Karpas-422 (cell line): ENCODE measurements at places on chromosomes 16 and 17. TPM values are rescaled to one million over a fixed set of nuclear protein-coding genes. Genes with fewer than 3 reads are reported as not detected.
A peak's percentile ranks its signal among the peaks of the same experiment; 100 is the strongest.

MPV17L gene
- not detected in 2 replicates for total RNA-seq

ST6GALNAC1 gene
- total RNA-seq, result not detected in 2 replicates

SMG6 gene
- 10.2 and 12.0 TPM in 2 replicates for total RNA-seq

SLC47A1 gene
- not detected in 2 replicates for total RNA-seq

ADORA2B gene
- not detected in 2 replicates for total RNA-seq

SBK1 gene
- total RNA-seq, result 0.07 TPM in 2 replicates

ITGB4 gene
- total RNA-seq, result 0.11 and 0.19 TPM in 2 replicates

GRCh38 chr17:61091096-61091495, 308.5 kb upstream of the TBX2 start:
- no peak for DNase-seq

DNA sequence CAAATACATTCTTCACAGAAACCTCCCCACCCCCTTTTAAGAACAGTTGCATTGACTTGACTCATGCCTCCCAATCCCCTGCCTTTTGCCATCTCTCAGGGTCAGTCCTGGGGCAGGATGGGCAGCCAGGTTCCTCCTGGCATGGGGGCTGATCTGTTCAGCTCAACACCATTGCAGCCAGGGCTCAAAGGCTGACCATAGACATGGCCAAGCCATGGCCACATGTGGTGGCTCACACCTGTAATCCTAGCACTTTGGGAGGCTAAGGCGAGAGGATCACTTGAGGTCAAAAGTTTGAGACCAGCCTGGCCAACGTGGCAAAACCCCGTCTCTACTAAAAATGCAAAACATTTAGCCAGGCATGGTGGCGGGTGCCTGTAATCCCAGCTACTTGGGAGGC, 14.1 kb downstream of the ATP2C2 start:
- no peak for DNase-seq

- peak; percentile 51 for DNase-seq
These were observed 504 bp upstream of the GOSR1 start for GRCh38 chr17:30476726-30477082.

DNA sequence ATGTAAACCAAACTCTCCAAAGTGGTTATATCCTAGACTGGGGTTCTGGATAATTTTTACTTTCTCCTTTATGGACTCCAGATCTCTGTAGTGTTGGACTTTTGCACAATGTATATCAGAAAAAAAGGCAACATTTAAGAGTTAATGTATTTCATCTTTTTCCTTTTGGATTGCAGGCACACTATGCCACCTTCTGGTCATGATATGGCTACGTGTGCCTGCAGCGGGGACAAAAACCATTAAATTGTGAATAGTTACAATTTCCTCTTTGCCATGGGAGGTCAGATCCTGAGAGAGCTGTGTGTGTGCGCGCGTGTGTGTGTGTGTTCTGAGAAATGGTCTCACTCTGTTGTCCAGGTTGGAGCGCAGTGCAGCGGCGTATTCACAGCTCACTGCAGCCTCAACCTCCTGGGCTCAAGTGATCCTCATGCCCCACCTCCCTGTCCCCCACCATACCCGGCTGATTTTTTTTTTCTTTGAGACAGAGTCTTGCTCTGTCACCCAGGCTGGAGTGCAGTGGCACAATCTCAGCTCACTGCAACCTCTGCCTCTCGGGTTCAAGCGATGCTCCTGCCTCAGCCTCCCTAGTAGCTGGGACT, 4.3 kb upstream of the SGF29 start:
- peak; percentile 78 for DNase-seq

DNA sequence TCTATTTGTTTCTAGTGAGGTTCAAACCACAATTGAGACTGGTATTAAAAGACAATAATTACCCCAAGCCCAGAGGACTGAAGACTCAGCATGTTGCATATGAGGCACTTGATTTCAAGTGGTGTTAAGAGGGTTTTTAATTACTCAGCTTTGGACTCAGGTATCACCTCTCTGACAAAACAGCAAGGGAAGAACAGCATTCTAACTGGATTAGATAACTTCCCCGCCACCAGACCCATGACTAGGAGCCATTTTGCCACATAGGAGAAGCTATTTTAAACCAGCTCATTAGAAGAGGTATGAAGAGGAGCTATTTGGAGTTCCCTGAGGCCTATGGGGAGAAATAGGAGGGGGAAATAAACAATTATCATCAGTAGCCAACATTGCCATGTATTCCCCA, 226.1 kb upstream of the TOX3 start:
- DNase-seq, result no peak

GRCh38 chr17:32383926-32384434, 34.0 kb downstream of the ZNF207 start:
- no peak for DNase-seq

- no peak for DNase-seq
These were observed 325.9 kb downstream of the ZFHX3 start for GRCh38 chr16:72721981-72722380.

GRCh38 chr16:49462989-49463371, 89.4 kb downstream of the C16orf78 start:
- no peak for DNase-seq

GRCh38 chr16:82302042-82302727, 132.2 kb upstream of the MPHOSPH6 start:
- no peak for DNase-seq

DNA sequence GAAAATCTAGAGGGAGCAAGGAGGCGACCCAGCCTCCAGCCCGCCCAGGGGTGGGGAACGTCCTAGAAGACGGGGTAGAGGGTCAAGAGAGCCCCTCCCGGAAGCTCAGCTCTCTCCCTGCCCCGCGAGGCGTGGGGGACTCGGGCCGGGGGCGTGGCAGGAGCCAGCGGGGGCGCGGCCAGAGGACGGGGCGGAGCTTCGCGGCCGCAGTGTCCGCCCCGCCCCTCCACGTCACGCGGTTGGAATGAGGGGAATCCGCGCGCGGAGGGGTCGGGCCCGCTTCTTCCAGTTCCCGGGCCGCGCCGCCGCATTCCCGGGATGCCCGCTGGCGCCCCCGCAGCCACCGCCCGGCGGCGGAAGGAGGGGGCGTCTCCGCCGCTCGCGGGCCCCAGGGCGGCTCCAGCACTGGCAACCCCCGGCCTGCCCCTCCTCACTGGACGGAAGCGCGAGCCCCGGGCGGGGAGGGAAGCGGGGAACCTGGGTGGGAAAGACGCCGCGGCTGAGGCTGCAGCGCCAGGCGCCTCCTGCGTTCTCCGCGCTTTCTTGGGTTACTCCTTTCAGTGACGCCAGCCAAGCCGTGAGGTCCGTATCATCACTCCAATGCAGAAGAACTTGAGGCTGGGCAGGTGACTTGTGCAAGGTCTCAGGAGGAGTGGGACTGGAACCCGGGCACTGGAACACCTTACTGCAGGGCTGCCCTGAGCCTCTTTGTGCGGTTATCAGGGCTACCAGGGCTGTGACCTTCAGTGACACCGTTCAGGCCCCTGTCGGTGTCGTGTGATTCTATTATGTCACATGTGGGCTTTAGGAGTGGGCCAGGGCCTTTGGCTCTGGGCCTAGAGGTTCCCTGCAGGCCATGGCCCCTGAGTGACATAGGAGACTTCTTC, 4.3 kb downstream of the MYO1C start:
- DNase-seq, result peak; percentile 88

DNA sequence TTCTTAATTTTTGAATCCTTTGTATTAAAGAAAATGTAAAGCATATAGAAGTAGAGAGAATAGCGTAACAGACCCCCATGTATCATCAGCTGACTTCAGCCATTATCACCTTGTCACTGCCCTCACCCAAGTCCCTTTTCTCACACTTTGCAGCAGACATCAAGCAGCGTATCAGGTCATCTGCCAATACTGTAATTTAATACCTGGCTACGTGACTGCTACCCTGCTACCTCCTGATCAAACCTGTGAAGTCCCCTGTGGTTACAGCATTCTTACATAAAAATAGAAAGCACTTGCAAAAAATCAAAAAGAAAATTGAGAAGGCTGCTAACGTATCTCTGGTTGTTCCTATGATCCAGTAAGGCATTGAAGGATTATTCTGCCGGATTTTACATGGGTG, 96.4 kb downstream of the PLCG2 start:
- no peak for DNase-seq

- DNase-seq, result no peak
These were observed 12.8 kb downstream of the RAB11FIP4 start for GRCh38 chr17:31404028-31404949.

DNA sequence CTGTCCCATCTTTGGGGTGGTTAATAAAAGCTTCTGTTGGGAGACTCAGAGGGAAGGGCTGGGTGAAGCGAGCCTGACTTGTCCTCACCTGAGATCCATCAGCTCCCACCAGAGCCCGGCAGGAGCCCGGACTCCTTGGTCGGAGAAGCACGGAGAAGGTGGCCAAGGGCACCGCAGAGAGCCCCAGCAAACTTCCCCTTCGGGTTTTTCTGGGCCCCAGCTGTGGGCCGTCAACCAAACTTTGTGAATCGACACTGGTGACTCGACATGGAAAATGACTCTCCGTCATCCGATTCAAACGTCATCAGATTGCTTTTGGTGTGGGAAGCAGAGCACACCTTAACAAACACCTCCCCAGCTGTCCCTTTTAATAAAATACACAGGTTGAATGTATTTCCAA, 21.4 kb downstream of the ENPP7 start:
- DNase-seq, result no peak

- DNase-seq, result no peak
These were observed 37.1 kb downstream of the CDRT15 start for GRCh38 chr17:14199601-14200000.

DNA sequence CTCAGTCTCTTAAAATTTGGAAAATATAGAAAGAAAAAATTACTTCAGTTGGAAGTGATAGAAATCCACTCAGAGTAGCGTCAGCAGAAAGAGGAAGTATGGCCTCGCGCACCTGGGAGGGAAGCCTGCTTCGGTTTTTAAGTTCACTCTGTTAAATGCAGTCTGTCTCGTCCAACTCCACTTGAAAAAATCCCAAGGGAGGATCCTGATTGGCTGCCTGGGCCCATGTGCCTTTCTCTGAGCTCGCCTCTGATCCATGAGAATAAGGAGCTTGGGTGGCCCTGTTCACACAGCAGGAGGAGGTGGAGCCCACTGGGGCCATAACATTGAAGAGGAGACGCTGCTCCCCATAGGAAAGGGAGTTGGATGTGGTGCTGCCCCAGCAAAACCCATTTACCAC, 40.7 kb downstream of the DNAJA2 start:
- DNase-seq, result peak; percentile 88

- no peak for DNase-seq
These were observed 3.2 kb upstream of the EDC4 start for GRCh38 chr16:67869653-67870052.

DNA sequence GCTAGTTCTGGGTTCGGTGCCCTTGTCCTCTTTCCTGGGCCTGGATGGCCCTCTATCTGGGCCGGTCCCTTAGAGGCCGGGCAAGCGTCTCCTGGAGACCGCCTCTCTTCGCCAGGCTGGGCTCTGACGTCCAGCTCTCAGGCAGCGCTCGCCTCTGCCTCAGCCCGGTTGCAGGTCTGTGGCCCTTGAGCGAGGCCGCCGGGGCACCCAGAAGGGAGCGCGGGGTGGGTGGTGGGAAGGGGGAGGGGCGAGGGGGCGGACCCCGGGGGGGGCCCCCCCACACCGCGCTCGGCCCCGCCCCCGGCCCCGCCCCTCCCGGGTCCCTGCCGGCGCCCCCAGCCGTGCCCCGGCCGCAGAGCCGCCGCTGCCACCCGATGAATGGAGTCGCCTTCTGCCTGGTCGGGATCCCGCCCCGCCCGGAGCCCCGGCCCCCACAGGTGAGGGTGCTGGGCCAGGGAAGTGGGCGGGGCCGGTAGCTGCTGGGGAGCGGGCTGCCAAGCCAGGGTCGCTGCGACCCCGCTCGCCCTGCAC, at the start of gene ARHGAP23:
ARHGAP23 (plus strand) TSS at position 353 of the 531 bp plus-strand sequence; CDS start at position 375, 22 bp downstream.
- no peak for DNase-seq

DNA sequence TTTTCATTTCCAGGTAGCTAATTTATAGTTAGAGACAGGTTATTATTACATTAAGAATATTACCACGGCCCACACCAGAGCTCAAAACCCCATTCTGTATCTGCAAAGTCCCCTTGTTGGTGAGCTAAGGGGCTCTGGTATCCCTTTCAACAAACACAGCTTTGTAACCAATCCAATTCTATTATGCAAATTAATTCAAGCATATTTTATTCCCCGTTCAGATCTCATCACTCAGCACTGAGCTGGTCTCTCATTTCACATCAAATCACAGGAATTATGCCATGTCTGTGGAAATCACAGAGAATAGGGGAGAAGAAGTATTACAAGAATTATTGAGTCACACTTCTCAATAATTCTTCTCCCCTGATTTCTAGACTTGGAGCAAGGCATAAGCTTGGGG, 111.7 kb downstream of the CDH11 start:
- no peak for DNase-seq

DNA sequence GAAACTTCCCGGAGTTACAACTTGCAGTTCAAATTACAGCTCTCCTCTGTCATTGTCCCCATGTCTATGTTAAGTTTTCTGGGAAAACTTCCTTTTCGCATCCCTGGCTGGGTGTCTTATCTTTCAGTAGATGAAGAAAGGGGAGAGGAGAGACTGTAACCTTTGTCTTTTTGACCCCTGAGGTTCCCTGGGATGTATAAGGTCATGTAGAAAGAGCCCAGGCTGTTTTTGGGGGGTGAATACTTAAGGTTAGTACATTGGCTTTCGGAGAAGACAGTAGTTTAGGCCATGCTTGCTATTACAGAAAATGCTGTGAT, 31.1 kb downstream of the HS3ST3B1 start:
- DNase-seq, result no peak

GRCh38 chr16:70692873-70693671, 7.2 kb upstream of the MTSS2 start:
- DNase-seq, result no peak

GRCh38 chr17:77312786-77313599, 172.2 kb downstream of the SEC14L1 start:
- DNase-seq, result no peak
